ENCODE measurements at places on chromosomes 2 and 18.

DNA sequence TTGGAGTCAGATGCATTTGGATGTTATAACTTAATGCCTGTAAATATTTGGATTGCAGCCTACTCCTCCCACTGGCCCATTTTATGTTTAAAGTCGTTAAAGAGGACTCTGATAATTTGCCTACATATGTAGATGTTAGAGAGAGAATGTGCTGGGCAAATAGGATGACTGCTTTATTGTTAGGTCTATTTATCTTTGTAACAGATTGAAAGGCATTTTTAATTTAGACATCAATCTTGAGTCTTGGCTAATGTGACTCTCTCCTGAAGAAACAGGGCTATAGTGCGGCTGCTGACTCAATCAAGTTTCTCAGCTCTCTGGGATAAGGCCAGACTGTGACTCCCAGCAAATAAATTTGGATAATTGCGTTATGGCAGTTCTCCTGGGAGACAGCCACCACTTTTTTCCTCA lies 1101.4 kb downstream of the CBLN2 start:
- DNase-seq: no peak

- DNase-seq: no peak
Observed at GRCh38 chr18:8469544-8470130, 139.6 kb upstream of the RAB12 start.

- no peak for DNase-seq
Observed at GRCh38 chr2:161992531-161992930, 81.5 kb downstream of the DPP4 start.

DNA sequence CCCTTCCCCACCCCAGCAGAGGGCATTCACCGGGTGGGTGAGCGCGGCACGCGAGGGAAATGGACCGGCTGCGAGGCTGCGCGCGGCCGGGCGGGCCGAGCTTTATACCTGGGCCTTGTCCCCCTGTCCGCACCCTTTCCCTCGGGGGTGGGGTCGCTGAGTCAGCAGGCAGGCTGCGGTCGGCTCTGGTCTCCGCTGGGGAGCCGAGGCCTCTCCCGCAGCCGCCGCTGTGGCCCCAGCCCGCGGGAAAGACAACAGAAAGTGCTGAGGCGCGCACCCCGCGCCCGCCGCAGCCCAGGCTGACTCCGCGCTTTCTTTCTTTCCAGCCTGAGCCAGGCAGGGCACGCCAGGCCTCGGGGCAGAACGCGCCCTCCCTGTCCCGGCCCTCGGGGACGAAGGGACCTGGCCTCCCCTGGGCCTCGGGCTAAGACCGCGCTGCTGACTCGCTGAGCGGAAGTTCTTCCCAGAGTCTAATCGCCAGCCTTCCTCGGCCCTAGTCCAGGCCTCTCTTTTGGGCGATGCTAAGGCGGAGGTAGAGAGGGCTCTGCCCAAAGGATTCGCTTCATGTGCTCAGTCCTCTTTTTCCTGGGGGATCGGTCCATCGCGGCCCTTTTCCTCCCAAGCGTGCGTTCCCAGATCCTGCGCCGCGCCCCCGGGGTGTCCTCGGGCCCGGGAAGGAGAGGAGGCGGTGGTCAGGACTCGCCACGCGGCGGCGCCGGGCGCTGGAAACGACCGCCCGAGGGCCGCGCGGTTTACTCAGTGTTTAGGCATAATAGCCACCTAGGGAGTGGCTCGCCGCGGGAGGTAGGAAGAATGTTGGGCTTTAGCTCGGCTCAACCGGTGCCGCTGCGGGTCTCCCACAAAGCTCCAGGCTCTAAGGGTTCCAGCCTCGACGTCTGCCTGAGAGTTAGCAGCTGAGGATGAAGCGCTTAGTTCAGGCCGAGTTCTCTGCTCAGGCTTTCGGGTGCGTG lies at the start of gene CRYBA2:
Gene CRYBA2 (minus strand): TSS at position 78 of the 971 bp plus-strand sequence. CDS start 246 bp downstream, outside the sequence.
- no peak for DNase-seq

GRCh38 chr2:148508878-148509287 lies 135.7 kb upstream of the EPC2 start:
- DNase-seq: no peak

GRCh38 chr2:188785061-188785460 lies 189.1 kb upstream of the COL3A1 start:
- DNase-seq: no peak

DNA sequence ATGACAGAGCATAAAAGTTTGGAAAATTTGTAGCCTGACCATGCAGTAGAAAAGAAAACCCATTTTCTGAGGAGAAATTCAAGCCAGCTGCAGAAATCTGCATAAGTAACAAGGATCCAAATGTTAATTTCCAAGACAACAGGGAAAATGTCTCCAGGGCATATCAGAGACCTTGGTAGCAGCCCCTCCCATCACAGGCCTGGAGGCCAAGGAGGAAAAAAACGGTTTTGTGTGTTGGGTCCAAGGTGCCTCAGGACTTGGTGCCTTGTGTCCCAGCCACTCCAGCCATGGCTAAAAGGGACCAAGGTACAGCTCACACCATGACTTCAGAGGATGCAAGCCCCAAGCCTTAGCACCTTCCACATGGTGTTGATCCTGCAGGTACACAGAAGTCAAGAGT lies 324.4 kb downstream of the ETAA1 start:
- no peak for DNase-seq

GRCh38 chr2:89763581-89764485 lies 1072.4 kb downstream of the RPIA start:
- no peak for DNase-seq

DNA sequence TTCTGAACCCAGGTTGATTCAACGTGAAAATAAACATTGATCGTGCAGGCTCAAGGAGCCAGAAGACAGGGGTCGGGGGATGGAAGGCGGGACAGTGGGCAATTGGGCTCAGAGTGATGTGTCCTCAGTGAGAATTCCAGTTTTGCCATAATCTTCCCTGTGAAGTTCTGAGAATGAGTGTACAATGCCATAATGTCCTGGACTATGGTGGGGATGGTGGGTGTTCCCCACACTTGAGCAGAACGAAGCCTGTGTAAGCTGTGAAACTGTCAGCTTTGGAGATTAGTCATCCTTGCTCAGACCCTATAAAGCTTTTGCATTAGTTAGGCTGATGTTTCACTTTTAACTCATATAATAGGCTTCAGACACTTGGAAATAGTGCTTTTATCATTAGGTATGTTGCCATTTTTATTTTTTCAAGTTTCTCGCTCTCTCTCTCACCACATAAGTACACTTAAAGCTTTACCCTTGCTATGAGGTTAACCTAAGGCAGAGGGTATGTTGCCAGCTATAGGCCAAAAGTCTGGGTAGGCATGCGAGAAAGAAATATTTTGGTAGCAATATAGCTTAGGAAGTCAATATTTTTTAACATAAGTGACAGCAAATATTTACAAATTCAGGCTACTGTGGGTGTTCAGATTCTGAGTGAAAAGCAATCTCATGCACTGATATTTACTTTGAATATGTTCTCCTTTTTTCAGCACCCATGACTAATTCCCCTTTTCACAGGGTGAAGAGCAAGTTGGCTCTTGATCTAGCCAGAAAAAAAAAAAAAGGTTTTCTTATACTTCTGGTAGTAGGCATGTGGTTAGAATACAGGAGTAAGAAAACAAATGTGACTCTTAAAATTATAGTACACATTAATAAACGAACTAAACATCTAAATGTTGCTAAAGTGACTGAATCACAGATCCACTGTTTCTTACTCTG lies 47.2 kb downstream of the CDC42EP3 start:
- DNase-seq: no peak

DNA sequence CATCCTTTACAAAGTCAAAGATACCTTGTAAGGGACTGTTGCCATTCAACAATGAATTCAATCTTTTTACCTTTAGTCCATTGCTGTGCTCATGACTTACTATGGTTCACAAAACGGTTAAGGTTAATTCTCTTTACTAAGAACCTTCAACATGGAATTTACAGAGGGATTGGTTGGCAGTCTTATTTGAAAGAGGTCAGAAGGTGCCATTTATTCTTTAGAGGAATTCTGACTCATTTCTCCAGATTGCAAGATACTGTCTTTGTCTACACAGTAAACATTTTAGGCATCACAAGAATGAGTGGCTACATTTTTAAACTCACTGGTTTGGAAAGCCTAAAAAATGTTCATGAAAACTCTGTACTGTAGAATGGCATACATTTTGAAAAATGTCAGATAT lies 17.4 kb downstream of the KCNH7 start:
- DNase-seq: no peak

GRCh38 chr2:230928701-230929380 lies 3.8 kb upstream of the GPR55 start:
- no peak for DNase-seq

- DNase-seq: no peak
Observed at GRCh38 chr2:88913280-88913679, 221.8 kb downstream of the RPIA start.

- DNase-seq: no peak
Observed at GRCh38 chr18:64807560-64807959, 658.7 kb upstream of the LINC00305 start.

- no peak for DNase-seq
Observed at GRCh38 chr2:129103936-129104878, 785.5 kb upstream of the HS6ST1 start.

- DNase-seq: no peak
Observed at GRCh38 chr2:202911203-202911511, 316 bp downstream of the WDR12 start.

- DNase-seq: no peak
Observed at GRCh38 chr2:117127680-117128079, 686.8 kb upstream of the DDX18 start.

DNA sequence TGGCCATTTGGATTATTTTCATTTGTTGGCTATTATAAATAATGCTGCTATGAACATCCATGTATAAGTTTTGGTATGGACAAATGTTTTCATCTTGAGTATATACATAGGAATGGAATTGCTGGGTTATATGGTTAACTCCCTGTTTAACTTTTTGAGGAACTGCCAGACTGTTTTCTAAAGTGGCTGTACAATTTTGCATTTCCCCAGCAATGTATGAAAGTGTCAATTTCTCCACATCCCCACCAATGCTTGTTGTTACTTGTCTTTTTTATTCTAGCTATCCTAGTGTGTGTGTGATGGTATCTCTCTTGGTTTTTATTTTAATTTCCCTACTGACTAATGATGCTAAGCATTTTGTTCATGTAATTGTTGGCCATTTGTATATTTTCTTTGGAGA lies 90.6 kb upstream of the CYP26B1 start:
- no peak for DNase-seq

GRCh38 chr2:167637741-167638140 lies 609.7 kb downstream of the STK39 start:
- DNase-seq: no peak

DNA sequence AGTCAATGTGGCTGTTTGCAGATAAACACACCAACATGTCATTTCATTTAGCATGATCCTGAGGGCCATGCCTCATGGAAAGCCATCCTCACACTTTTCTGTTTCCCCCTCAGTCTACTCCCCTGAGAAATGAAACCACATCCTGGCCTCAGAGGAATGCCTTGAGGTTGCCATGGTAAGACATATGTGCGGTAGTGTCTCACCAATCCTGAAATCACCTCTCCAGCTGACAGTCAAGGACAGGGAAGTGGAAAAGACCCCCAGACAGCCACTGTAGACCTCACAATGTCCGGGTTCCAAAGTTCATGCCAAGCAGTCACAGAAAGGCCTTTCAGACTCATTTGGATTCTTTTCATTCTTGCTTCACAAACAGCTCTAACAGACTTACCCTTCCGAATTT lies 175.2 kb upstream of the PKDCC start:
- no peak for DNase-seq

DNA sequence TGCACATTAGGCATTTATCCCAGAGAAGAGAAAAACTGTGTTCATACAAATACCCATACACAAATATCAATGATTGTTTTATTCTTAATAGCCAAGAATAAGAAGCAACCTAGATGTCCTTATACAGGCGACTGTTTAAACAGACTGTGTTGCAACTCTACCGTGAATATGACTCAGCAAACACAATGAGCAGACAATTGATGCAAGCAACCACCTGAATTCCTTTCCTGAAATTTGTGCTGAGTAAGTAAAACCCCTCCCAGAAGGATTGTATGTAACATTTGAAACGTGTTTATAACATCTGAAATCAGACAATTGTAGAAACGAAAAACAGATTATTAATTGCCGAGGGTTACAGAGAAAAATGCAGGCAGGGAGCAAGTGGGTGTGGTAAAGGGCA lies 621.9 kb upstream of the SOX11 start:
- DNase-seq: no peak

- DNase-seq: no peak
Observed at GRCh38 chr2:212030709-212031108, 507.9 kb downstream of the ERBB4 start.

DNA sequence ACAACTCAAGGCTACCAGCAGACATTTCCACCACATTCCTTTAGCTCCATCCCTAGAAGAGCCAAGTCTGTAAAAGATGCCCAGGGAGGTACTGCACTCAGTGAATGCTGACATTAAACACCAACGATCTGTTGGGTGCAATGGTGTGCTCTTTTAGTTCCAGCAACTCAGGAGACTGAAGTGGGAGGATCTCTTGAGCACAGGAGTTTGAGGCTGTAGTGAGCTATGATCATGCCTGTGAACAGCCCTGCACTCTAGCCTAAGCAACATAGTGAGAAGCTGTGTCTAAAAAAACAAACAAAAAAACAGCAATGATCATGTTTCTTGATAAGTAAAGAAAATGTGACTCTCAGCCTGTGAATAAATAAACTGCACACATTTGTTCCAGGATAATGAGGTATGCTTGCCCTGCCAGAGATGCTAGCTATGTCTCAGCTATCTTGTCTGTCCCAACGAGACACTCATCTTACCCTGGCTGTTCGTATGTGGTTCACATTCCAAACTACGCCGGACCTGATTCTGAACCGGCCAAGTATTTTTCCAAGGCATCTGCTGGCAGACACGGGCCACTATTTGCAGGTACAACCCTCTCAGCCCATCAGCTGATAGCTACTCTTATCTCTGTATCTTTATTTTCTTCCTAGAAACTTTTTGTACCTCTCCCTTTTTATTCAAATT lies 21.8 kb downstream of the TMEM182 start:
- DNase-seq: no peak

- DNase-seq: no peak
Observed at GRCh38 chr2:13770279-13770678, 862.2 kb upstream of the LRATD1 start.

- DNase-seq: no peak
Observed at GRCh38 chr2:10449838-10450691, 1.9 kb upstream of the ODC1 start.

DNA sequence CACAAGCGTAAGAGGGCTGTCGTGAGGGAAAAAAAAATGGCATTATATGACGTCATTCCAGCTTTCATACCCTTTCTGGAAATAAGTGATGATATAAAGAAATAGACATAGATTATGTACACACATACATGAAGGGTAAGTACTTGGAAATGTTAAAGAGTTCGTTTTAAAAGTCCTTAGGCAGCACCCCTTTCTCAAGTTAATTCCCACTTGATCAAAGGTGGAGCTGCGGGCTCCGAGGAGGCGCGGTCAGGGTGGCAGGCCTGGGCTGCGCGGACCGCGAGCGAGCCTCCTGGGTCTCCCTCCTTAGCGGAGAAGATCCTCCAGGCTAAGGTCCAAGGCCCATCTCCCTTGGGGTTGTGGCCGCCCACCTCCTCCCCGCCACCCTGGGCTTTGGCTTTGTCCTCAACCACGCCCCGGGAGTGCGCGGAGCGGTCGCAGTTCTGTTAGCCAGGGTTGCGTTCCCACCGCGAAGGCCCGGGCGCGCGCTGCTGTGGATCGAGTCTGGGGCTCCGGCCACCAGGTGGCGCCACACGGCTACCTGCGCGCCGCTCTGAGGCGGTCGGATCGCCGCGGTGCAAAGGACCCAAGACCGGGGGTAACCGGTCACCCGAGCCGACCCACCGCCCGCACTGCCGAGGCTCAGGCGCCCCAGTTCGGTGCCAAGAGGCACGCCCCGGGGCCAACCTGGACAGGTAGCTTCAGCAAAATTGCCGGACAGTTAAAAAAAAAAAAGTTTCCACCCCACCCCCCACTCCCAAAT lies 66.8 kb downstream of the HNRNPLL start:
- DNase-seq: peak; percentile 67

Data from hypothalamus (tissue), 51 donors.